NCI-H187 (cell line): ENCODE measurements at places on chromosomes 5 and 9.

DNA sequence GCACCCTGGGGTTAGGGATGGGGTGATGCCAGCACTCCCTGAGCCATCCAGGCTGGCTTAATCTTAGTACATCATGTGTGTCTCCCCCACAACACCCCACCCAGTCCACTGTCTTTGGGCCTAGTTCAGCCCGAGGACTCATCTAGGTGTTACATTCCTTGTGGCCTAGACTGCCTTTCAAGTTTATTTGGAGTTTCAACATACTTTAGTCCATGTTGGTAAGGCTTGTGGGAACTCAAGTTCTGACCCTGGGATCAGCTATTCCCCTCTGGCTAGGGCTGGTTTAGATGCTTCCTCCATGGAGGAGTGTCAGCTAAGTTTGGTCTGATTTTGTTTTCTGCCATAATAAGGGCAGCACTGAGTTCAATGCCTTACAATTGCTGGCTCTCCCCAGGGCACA lies 302.4 kb downstream of the SMARCA2 start:
- no peak for DNase-seq

GRCh38 chr5:172593306-172593705 lies 47.8 kb upstream of the NEURL1B start:
- DNase-seq, result no peak

- DNase-seq, result no peak
These were observed 138.0 kb upstream of the C9orf72 start for GRCh38 chr9:27711241-27711640.

- no peak for DNase-seq
These were observed 7.3 kb downstream of the CDC14B start for GRCh38 chr9:96612105-96612965.

DNA sequence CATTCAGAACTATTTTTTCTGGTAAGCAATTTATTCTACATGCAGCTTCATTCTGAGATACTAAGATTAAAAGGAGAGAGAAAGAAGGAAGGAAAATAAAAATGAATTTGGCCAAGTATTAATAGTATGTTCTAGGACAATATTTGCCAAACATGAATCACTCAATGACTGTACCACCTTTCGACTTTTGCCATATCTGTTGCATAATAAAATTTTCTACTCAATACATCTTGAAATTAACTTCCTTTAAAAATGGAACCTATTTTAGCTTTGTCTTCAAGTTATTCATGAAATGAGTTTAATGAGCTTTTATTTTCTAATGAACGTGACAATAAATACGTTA lies 111.8 kb downstream of the MARCHF3 start:
- DNase-seq, result no peak

- DNase-seq, result no peak
These were observed 11.9 kb downstream of the CMBL start for GRCh38 chr5:10295619-10296326.

GRCh38 chr5:54851449-54851848 lies 133.9 kb downstream of the ESM1 start:
- no peak for DNase-seq

- no peak for DNase-seq
These were observed 131.9 kb downstream of the DCP2 start for GRCh38 chr5:113108485-113108884.

GRCh38 chr9:115442054-115442453 lies 324.1 kb upstream of the TNC start:
- DNase-seq, result no peak

DNA sequence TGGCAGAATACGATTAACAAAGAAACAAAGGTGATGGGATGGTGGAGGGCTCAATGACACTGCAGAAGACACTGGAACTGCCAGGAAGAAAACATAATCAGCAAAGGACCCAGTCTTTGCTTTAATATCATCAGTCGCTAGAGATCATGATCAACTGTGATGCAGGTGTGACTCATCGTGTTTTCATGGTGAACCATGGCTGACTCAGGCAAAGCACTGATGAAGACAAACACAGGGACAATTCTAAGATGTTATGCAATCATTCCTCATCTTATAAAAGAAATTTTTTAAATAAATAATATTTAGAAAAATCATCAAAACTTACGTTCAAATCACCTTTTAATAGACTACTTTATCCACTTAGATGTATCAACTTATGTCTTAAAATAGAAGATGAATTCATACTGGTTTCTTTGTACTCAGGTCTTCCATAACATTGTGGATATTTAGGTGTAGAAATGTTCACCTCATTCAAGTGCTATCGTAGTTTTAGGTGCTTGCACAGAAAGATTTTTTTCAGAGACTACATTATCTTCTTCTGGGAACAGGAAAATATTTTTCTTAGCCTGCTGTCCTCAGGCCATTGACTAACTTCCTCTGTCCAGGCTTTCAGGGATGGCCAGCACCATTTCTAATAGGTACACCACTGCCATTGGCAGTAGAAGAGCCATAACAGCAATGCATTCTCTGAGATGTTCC lies 673.4 kb upstream of the MEF2C start:
- no peak for DNase-seq

DNA sequence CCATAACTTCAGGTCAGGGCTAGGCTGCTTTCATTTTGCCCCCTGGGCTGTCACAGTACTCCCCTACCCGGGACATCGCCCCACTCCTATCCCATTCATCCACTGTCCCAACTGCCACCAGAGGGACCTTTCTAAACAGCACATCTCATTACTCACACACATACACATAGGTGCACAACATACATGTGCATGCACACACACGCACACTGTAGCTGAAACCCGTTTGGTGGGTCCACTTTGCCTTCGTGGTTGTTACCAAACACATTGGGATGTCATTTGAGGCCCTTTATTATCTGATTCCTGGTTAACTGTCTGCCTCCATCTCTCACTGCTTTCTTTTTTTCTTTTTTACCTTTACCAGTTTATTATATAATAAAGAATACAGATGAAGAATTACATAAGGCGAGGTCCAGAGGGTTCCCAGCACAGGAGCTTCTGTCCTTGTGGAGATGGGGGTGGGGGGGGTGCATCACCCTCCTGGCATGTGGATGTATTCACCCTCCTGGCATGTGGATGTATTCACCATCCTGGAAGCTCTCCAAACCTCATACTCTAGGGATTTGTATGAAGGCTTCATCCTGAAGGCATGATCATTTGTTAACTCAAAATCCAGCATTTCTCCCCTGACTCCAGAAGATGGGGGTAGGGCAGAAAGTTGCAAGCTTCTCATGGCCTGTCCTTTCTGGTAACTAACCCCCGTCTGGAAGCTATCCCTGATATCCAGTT lies 186.0 kb downstream of the GOLPH3 start:
- DNase-seq, result no peak

DNA sequence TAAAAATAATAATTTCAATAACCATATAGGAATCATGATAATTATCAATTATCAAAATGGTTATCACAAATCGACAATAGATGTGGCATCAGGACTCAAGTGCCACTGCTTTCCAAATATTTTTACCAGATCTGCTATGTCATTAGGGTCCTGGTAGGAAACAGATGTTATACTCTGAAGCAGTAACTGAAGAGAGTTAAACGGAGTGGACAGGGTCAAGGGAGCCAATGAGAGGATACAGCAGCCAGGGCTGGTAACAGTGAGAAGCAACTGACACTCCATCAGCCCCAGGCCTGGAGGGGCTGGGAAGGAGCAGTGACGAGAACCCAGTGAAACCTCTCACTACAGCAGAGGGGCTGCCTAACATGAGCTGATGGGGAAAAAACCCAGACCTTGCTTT lies 322.4 kb downstream of the NPR3 start:
- no peak for DNase-seq

GRCh38 chr9:124770359-124771020 lies 621 bp downstream of the NR6A1 start:
- no peak for DNase-seq

DNA sequence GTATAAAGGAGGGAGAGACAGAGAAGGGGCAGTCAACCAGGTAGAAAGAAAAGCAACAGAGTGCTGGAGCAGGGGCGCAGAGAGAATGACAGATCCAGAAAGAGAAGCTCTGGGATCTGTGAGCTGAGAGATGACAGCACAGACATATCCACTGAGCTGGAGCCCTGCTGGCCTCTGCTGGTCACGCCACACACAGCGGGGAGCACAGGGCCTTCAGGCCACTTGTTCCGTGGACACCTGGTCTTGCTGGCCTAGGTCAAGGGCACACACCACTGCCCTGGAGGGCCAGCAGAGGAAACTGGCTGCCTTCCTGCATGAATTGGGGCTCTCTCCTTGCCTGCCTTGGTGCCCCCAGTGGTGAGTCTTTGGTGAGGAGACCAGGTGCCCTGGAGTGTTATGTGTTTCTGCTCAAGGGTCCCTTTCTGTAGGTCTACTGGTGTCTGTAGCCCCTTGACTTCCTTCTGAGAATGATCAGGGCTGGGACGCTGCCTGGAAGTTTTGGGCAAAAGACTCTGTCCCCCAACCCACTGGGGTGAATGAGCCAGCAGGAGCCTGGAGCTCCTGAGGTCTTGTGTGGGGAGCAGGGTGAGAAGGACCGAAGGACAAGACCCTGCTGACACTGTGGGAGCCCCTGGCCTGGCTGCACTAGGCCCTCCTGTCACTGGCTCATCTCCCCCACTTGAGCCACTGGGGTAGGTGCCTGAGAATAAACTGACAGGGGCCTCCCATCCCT lies 59.2 kb upstream of the ADAMTS2 start:
- DNase-seq, result no peak
